Right forelimb (tissue), 1 donor: ENCODE measurements at places on chromosomes 5 and 9.

GRCh38 chr5:158014372-158014771 is 155.4 kb upstream of the CLINT1 start:
- no peak for DNase-seq

DNA sequence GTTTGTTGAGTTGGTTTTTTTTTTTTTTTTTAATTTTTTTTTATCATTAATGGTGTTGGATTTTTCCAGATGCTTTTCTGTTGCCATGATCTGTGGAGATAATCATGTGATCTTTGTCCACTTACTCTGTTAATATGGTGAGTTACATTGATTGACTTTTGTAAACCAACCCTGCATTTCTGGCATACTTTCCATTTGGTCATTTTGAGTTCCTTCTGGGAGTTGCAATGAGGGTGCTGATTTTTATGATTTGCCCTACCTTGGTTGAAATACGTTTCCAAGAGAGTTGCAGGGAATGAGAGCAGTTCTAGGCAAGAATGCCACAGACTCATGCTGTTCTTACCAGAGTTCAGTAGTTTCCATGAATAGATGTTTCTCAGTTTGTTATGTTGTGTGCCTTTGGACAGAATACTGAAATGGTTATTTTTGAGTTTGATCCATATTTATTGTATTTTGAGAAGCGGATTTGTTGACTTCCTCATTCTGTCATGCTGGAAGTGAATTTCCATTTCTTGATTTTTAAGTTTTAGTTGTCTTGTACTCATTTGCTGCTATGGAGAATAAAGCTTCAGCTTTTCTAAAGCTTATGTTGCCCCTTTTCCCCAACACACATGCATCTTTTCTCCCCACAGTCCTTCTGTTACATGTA is 69.0 kb downstream of the SCAMP1 start:
- DNase-seq = no peak

- no peak for DNase-seq
Observed at GRCh38 chr5:141374627-141375026, 936 bp downstream of the PCDHGA6 start.

GRCh38 chr5:127472700-127473099 is 44.7 kb upstream of the PRRC1 start:
- DNase-seq = no peak

- DNase-seq = no peak
Observed at GRCh38 chr5:150527808-150528207, 19.9 kb downstream of the NDST1 start.

- no peak for DNase-seq
Observed at GRCh38 chr5:169609716-169610115, 26.1 kb downstream of the SPDL1 start.
